ENCODE measurements at places on chromosomes 16 and 17.

DNA sequence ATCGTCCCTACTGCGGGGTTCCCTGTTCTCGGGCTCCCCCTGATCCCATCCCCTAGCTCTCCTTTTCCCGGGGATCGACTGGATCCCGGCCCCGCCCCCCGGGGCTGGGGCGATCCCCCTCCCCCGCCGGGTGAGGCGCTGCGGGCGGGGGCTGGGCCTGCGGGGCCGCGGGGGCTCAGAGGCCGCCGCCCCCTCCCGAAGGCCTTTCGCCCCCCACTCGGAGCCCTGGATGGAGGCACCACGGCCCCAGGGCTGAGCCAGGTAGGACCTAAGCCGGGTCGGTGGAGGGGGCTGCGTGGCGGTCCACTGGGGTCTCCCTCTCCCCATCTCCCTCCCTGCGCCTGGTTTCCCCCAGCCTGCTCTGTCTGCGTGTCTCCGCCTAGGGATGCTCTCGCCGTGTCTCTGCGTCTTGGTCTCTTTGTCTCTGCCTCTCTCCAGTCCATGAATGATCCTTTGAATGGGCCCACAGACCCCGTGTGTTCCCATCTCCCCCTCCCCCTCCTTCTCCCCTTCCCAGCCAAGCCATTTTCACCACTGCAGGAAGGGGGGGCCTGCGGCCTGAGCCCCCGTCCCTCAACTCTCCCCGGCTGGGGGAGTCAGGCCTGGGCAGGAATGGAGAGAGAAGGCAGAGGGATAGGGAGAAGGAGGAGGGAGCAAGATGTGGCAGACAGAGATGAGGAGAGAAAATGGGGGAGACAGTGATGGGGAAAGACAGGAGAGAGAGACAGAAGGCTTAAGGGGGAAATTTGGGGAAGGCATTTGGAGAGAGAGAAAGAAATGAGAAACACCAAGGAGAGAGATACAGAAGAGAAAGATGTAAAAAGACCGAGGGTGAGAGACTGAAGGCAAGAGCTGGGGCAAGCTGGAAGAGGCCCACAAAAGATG is 1.7 kb upstream of the TMEM256 start:
- DNase-seq, result peak; percentile 42

DNA sequence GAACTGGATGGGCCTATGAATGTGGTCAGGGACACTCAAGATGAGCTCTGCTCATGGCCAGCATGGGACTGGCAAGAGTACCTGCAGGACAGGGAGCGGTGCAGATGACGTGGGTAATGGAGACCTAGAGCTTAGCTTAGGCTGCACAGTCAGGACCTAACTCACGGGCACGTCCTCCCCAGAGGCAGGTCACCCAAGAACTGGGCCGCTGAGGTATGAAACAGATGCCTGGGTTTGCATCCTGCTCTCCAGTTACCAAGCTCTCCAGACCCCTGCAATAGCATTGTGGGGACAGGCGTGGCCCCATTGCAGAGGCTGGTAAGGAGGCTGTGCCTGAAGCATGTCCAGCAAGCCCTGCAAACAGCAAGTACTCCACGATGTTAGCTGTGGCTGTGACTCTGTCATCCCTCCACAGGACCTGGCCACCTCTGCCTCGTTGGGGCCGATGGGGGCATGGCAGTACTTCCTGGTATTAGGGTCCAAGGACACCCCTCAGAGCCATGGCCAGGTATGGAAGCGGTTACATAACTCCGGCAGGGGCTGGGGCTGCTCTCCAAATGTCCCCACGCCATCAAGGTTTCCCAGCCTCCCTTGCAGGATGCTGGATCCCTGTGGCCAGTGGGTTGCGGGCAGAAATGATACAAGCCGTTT is 37.5 kb upstream of the RBFOX3 start:
- DNase-seq, result no peak

DNA sequence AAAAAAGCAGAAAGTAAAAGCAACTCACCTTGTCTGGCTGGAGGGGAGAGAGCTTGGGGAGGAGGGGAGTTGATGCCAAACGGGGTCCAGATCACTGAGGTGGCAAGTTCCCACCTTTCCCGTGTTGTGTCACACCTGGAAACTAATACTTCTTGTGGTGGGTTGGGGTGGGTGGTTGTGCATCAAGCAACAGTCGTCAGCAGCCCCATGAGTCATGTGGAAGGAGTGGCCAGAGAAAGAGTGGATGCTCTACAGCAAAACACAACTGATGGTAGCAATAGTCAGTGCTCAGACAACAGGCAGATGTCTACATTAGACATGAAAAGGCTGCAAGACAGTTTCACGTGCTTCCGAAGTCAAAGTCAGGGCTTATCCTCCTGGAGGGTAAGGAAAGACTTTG is 35.4 kb downstream of the ARSG start:
- no peak for DNase-seq

GRCh38 chr17:1174263-1174880 is 5.4 kb downstream of the ABR start:
- no peak for DNase-seq

- DNase-seq, result no peak
These were observed 98.3 kb downstream of the CMIP start for GRCh38 chr16:81542609-81543570.

DNA sequence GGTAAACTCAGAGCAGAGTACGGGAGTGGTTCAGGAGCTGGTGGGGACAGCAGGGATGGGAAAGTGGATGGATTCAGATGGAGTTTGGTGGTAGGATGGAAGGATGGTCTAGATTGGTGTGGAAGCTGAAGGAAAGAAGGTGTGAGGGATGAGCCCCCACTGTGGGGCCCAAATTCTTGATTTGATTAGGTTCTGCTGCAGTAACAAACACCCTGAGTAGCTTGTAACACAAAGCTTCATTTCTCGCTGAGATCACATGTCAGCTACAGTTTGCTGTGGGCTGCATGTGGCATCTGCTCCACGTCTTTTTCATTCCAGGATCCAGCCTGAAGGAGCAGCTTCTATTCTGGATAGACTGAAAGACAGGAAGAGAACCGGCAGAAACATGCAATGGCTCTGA is 143.8 kb downstream of the IRX3 start:
- DNase-seq, result no peak

DNA sequence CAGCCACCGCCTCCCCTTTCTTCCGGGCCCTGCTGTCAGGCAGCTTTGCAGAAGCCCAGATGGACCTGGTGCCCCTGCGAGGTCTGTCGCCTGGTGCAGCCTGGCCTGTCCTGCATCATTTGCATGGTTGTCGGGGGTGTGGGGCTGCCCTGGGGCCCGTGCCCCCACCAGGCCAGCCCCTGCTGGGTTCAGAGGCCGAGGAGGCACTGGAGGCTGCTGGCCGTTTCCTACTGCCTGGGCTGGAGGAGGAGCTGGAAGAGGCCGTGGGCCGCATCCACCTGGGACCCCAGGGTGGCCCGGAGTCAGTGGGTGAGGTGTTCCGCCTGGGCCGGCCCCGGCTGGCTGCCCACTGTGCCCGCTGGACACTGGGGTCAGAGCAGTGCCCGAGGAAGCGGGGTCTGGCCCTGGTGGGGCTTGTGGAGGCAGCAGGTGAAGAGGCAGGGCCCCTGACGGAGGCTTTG is 5.5 kb upstream of the TGFB1I1 start:
- no peak for DNase-seq

GRCh38 chr16:70663524-70664324 is 17.4 kb downstream of the IL34 start:
- DNase-seq, result no peak

DNA sequence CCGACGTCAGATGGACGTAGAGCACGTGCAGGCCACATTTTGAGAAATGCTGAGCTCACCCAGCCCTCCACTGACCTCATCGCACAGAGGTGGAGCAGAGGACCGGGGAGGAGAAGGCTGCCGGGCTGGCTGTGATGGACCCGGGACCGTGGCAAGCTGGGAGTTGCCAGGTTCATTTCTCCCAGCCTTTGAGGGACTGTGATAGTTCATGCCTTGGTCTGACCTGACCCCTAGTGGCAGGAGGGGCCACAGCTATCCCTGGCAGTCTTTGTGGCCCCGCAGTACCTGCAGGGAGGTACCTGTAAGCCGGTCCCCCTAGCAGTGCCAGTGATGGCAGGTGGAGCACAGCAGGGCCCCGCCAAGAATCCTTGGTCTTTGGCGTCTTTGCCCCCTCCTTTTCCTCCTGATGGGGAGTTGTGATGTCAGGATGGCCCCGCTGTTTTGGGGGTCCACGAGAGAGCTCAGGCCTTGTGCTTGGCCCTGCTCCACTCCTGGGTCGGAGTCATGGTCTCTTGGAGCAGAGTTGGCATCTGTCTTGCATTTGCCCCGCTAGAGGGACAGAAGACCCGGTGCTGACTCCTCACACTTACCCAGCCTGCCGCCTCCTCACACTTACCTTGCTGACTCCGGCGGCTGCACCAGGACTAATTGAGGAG is 50.4 kb downstream of the OR1D5 start:
- DNase-seq, result no peak

GRCh38 chr17:413706-414380 is 61.2 kb upstream of the RPH3AL start:
- DNase-seq, result no peak

DNA sequence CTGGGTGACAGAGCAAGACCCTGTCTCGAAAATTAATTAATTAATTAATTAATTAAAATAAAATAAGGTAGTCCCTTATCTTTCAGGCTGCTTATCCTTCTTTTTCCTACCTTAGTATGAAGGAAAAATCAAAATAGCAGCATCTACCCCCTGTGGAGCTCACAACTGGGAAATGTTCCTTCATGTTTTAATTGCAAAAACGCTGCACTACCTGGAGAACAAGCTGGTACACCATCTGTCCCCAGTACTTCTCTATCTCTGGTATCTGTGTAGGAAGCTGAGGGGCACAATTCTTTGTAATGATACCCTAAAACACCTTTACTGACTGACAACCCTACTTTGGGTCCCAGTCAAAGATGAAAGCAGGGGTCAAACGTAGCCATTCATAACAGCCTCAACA is 55.1 kb upstream of the MNT start:
- no peak for DNase-seq

DNA sequence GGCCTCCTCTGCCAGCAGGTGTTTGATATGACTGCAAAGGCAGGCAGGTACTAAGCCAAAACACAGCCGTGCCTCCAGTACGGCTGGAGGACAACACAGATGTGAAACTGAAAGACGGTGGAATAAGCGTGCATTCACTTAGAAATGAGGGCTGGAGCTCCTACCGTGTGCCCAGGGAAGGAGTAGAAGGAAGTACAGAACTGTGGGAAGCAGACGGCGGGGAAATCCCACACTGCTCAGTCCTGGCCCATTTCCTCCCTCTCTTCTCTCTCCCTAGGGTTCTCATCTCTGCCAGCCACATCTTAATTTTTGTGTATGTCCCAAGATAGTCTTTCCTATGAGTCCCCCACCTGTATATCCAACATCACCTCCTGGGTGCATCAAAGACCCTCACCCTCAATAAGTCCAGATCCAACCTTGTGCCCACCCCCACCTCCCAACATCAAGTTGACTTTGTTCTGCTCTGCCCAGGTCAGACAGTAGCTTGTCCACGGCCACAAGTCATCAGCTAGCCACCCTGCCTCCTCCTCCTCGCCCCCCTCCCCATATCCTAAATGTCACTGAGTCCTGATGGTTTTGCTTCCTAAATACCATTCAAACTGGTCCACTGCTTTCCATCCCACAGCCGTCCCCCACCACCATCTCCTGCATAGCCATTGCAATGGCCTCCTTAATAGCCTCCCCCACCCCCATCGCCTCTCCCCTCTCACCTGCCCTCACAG is 77.1 kb upstream of the RPL38 start:
- DNase-seq, result no peak

- DNase-seq, result peak; percentile 39
These were observed 173.6 kb downstream of the IRF8 start for GRCh38 chr16:86072328-86073102.

- no peak for DNase-seq
These were observed 631 bp downstream of the SP6 start for GRCh38 chr17:47850373-47850691.

GRCh38 chr16:88724855-88725555 is 18.7 kb downstream of the CTU2 start:
- no peak for DNase-seq

DNA sequence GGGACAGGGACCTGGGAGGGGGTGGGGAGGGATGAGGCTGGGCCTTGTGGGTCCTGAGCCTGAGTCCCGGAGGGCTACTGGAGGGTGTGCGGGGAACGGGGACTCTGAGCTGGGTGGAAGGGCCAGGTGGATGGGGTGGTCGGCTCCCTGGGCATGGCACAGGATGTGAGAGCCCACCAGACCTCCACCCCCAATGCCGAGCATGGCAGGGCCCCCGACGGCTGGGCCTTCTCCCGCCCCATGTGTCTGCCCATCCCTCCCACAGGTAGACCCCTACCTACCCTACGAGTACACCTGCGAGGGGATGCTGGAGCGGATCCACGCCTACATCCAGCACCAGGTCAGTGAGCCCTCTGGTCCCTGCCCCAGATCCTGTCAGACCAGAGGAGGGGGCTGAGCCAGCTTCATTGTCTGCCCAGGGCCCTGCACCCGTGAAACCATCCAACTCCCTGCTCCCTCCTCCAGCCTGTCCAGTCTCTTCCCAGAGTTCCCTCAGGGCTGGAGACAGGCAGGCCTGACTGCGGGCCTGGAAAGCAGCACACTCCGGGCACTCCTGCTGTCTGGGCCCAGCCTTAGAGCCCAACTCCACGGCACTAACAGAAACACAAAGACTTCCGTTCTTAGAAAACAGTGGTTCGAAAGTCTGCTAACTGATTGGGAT is 78.0 kb downstream of the MGAT5B start:
- no peak for DNase-seq

- DNase-seq, result no peak
These were observed 264.8 kb upstream of the RPL38 start for GRCh38 chr17:73938706-73939105.

DNA sequence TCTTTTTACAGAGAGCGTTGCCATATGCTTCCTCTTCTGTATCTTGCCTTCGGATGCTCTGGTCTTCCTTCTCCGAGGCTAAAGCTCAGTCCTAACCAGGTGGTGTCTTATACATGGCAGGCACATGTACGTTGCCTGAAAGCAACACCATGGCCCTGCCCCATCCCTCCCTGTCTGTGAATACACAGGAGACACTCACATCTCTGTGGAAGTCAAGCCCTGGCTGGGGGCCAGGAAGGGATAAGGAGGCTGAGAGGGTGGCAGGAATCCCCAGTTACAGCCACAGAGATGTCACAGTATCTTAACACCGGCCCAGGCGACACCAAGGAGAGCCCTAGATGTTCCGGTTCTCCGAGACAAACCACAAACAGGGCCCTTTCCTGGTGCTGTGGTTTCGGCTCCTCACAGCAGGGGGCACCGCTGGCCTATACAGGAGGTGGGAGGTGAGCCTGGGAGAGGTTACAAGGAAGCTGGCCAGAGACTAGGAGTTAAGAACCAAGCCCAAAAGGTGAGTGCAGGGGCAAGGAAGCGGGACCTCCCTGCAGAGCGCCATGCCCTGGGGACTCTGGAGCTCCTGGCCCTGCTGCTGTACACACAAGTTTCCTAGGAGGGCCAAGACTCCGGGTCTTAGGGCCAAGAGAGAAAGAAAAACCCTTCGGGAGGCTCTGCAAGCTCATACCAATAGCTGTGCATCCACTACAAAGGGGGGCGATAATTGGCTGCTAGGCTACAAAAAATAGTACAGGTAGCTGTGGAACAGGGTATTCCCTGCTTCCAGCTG is 41.7 kb downstream of the SRL start:
- DNase-seq, result peak; percentile 17

- no peak for DNase-seq
These were observed 70.7 kb downstream of the TEX14 start for GRCh38 chr17:58621174-58621573.
